SK-MEL-5 (cell line): ENCODE measurements at places on chromosomes 5 and 9.
A peak's percentile ranks its signal among the peaks of the same experiment; 100 is the strongest.

DNA sequence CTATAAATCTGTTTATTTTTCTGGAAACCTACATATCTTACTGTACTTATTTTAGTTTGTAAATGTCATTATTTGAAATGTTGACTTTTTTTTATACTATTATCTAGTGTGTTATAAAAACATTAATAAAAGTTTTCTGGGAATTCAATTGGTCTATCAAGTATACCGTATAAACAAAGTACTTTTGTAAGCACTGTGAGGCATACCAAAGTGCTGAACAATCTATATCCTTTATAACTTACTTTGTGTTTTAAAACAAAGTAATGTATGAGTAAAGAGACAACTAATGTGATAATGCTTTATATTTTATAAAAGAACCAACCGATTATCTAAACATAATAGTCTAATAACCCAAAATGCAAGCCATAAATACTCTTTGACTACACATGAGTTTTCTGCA is 23.1 kb downstream of the EDIL3 start:
- DNase-seq, result no peak

DNA sequence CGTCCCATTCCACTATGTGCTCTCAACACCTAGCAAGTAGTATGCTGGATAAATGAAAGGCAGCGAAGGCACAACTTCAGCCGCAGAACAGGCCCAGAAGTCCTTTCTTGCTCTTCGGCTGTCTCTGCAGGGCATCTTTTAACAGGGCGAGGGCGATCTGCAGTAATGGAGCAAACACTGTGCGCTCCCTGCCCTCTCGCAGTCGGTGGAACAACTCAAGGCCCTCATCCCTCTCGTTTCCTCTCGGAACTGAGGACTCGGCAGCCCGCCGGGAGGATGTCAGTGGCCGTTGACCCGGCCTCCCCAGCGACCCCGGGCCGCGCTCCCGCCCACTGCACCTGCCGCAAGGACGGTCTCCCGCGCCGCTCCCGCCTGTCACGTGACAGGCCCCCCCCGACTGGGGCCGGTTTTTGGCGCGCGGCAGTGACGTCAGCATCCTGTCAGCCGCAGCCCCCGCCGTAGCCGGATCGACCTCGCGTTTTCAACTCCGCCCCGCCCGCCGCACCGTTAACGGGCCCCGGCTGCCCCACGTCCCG is 1.1 kb downstream of the ZNF367 start:
- peak; percentile 78 for DNase-seq

DNA sequence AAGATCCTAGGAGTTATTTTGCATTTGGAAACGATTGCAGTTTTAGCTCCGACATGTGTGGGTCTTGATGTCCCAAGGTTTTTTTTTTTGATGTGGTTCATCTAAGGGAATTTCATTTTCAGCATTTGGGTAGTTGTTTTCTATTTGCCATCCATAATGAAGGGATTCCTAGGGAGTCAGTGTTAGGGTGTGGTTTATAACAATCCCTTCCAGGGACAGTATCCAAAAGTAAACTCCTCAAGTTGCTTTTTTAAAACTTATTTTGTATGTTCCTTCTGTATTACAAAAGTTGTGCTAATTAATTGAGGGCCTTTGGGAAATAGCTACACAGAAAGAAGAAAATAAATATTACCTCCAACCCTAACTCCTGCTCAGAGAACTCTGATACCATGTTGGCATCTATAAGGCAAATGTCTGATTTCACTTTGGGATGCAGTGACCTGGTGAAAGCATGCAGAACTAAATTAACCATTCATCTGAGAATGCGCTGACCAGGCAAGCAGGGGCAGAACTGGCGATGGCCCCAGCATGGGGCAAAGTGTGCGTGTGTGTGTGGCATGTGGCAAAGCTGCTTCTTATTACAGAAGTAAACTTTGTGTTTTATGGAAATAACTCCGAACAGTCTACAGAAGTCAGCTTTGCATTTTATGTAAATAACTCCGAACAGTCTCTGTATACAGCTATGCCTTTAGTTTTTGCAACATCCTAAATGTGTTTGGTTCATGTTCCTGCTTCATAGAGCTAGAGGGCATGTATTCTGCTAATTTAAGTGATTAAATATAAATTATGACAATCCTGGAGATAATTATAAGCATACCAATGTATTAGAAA is 237.2 kb downstream of the TRPM3 start:
- DNase-seq, result no peak

GRCh38 chr5:138448481-138449398 is 9.9 kb downstream of the REEP2 start:
- no peak for DNase-seq
